Body of pancreas (tissue), 4 donors: ENCODE measurements at places on chromosomes 3 and 15. TPM values are rescaled to one million over a fixed set of nuclear protein-coding genes. Genes with fewer than 3 reads are reported as not detected.

- DNase-seq = no peak
Measured at GRCh38 chr3:128318275-128318941, 148.3 kb downstream of the DNAJB8 start.

LEKR1 gene
- total RNA-seq = 1.3 TPM

GRCh38 chr3:52232279-52233107 lies 6.5 kb downstream of the TWF2 start:
- DNase-seq = no peak

DAZL gene
- not detected for total RNA-seq

DNA sequence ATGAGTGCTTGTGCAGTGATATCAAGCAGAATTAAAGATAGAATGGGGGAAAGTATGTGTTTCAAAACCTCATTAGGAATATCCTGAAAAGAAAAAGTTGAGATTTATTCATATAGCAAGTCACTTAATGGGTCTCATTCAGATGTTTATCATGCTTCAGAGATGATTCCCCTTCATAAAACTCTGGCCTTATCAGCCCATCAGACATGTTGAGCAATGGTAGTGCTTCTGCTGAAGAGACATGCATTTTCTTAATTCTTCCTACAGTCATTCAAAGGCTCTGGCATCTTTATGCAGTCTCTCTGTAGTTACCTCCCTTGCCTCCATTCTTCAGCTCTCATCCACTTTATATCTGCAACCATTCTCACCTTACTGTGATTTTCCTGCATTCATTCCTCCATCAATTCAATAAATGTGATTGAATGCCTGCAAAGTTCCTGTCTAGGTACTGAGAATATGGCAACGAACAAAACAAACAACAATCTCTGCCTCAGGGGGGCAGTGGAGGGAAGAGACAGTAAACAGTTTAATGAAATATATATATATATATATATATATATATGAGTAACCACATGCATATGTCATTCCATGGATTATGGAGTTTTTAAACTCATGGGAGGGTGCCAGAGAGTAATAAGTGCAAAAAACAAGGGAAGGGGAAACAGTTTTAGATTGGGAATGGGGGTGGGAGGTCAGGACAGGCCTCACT lies 138.5 kb downstream of the NECTIN3 start:
- no peak for DNase-seq

GRCh38 chr15:72492733-72493132 lies 18.6 kb downstream of the ARIH1 start:
- DNase-seq = no peak

DNA sequence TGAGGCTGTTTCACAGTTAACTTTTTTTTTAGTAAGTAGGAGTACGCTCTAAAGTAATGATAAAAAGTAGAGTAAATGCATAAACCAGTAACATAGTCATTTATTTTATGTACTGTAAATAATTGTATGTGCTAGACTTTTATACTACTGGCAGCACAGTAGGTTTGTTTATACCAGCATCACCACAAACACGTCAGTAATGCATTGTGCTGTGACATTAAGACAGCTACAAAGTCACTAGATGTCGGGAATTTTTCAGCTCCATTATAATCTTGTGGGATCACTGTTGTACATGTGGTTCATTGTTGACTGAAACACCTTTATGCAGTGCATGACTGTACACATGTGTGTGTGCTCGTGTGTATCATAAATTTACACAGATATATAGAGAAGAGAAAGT lies 618.0 kb upstream of the ADAMTS9 start:
- no peak for DNase-seq

GRCh38 chr15:71627604-71628003 lies 182.8 kb upstream of the NR2E3 start:
- no peak for DNase-seq
